ENCODE measurements at places on chromosomes 7 and 10. TPM values are rescaled to one million over a fixed set of nuclear protein-coding genes. Genes with fewer than 3 reads are reported as not detected.

The JCAD gene
- 0.19 TPM for total RNA-seq

DNA sequence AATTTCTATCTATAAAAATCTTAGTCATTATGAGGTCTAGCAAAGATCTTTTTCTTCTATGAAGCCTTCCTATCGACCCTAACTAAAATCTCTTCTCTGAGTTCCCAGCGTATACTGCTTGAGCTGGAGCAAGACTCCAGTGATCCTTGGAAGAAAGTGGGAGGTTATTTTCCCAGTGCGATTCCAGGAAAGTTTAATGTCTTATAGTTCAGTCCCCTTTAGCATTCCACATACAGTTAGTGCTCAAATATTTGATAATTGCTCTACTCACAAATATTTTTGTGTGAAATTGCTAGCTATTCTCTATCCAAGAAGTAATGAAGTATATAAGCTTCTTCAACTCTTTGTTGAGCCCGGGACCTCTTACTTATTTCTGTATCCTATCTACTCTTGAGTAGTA lies 47.7 kb downstream of the ZEB1 start:
- no peak for DNase-seq

DNA sequence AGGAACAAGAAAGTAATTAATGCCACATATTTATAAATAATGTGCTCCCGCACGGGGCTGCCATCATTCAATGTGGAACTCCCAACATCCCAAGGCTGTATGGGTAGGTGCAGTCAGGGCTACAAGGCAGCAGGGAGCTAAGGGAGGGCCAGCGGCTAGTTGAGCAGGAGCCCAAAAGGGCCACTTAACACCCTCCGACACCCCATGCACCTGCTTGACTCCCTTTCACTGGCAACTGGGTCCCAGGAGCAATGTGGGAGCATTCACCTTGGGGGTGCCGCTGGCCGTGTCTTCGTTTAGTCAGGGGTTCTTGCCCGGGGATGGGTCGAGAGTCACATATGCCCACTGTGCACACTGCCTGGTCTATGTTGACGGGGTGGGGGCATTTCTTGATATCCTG lies 27.9 kb downstream of the SCART1 start:
- DNase-seq = peak; percentile 32

GRCh38 chr7:129739427-129739826 lies 127.9 kb downstream of the NRF1 start:
- DNase-seq = no peak

DNA sequence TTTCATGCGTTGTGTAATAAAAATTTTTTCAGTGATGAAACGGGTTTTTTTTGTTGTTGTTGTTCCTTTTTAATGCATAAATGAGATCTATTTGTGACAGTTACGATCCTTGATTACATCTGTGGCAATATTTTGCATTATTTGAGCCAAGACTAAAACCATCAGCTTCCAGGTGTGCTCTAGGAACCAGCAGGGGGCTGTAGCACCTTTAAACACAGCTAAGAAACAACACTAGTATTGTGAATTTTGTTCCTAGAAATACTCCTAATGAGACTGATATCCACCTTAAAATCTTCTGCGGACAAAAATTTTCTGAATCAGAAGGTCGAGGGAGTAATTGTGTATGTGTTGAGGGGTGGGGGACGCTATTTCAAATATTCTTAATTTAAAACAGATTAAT lies 52.6 kb downstream of the FGFBP3 start:
- no peak for DNase-seq

GRCh38 chr7:81705206-81705605 lies 64.6 kb downstream of the HGF start:
- no peak for DNase-seq

DNA sequence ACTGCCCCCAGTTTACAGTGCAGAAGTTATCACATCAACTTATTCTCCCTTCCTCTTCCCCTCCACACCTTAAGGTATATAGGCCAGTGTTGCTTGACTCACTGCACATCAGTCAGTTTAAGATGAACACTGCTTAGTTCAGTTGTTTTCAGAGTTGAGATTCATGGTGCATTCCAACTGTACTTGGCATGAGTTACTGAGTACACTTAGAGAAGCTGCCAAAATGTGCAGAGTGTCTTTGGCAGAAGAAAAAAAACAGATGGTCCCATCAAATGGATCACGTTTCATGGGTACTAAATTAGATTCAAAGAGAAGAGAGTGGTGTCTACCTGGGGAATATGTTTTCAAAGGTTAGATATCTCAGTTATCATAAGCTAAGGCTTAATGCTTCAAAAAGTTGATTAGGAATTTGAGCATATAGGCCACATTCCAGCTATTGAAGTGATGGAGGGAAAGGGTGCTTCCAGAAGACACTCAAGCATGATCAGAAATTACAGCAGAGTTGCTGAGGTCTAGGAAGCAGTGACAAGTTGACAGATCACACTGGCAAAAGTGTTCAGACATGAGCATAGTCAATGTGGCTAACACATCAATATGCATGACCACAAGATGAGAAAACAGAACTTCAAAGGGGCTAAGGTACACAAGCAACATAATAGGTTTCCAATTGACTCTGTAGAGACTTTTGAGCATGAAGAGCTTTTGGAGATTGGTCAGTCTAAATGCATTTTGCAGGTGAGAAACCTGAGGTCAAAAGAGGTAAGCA lies 579.2 kb upstream of the CELF2 start:
- no peak for DNase-seq

The MBL2 gene
- total RNA-seq = not detected

- DNase-seq = no peak
Measured at GRCh38 chr10:125783957-125784356, 8.3 kb upstream of the MMP21 start.

DNA sequence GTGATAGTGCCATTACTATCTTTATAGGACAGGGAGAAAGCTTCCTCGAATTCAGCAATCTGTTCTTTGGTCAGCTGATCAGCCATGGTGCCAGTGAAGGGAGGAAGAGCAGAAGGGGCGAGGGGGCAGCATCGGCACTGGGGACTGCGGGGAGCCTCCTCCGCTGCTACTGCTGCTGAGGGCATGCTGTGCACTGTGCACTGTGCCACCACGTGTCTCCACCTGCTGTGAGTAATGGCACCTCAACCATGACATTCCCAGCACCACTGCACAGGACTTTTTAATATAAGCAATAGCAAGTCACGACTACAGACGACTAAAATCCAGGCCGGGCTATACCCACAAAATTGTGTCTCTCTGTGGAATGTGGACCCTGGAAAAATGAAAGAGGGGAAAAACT lies 105.0 kb upstream of the LANCL2 start:
- DNase-seq = no peak

The CDC14C gene
- not detected for total RNA-seq

DNA sequence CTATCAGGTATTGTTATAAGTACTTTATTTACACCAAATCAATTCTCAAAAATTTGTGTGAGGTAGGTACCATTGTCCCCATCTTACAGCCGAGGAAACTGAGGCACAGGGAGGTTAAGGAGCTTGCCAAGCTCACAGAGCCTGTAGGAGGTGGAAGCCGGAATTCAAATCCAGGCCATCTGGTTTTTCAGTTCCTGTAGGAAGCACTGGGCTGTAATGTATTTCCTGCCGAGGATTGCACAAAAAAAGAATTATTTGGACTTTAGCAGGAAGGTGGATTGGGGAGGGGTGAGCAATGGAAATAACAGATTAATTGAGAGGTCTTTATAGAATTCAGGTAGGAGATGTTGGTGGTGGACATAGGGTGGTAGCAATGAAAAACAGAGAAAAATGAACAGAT lies 315.3 kb upstream of the AUTS2 start:
- DNase-seq = no peak

The PRF1 gene
- total RNA-seq = 76.5 TPM

- no peak for DNase-seq
Measured at GRCh38 chr7:95508780-95509179, 23.0 kb downstream of the ASB4 start.

- DNase-seq = peak; percentile 91
Measured at GRCh38 chr10:127906548-127907377, at the start of gene PTPRE. Gene PTPRE, plus strand, starts transcription at chr10:127907103. Its CDS starts 133,779 bp downstream, at chr10:128040882.

The C7orf57 gene
- total RNA-seq = 0.14 TPM

GRCh38 chr7:104414216-104414615 lies 85.8 kb downstream of the LHFPL3 start:
- no peak for DNase-seq

GRCh38 chr7:6260291-6261187 lies 11.9 kb downstream of the CYTH3 start:
- DNase-seq = no peak

- no peak for DNase-seq
Measured at GRCh38 chr7:129450295-129450694, 16.1 kb downstream of the STRIP2 start.

- DNase-seq = no peak
Measured at GRCh38 chr7:41624818-41625217, 78.1 kb downstream of the INHBA start.

DNA sequence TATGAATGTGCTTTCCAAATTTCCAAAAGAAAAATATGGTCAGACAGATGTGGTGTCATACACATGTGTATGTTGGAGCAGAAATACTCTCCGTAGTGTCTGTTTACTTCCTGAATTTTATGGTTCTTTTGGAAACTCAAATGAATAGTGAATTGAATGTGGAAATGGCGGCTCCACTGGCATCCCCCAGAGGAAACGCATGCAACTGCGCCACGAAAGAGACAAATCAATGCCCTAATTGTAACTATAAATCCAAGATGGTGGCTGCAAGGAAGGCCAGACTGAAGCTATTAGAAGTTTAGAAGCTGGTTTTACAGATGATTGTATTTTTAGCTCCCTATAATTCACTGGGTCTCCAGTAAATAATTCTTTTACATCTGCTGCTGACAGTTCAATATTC lies 246.7 kb downstream of the FGFR2 start:
- DNase-seq = no peak

DNA sequence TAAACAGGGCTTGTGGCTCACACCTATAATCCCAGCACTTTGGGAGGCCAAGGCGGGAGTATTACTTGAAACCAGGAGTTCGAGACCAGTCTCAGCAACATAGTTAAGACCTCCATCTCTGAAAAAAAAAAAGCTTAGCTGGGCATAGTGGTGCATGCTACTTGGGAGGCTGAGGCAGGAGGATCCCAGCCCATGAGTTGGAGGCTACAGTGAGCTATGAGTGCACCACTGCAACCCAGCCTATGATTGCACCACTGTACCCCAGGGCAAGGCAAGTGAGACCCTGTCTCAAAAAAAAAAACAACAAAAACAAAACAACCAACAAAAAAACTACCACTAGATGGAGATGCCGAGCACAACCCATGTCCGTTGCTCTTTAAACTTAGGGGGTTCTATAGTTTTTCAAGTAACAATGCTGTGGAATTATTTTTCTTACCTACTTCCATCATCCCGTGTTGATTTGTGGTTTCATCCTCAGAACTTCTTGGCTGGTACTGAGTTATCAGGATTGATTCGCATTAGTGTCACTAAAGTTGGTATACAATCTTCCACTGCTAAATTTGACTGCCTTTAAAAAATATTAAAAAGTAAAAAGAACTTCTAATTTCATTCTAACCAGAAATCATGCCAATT lies 12.2 kb upstream of the REPIN1 start:
- peak; percentile 79 for DNase-seq

The ACSM6 gene
- total RNA-seq = not detected

The SEM1 gene
- total RNA-seq = 43.8 TPM

- DNase-seq = peak; percentile 69
Measured at GRCh38 chr10:109956454-109957091, 33.3 kb upstream of the XPNPEP1 start.

GRCh38 chr10:59374916-59375315 lies 12.6 kb upstream of the FAM13C start:
- no peak for DNase-seq

GRCh38 chr7:35351466-35351865 lies 97.6 kb upstream of the TBX20 start:
- DNase-seq = no peak

GRCh38 chr10:132109341-132110110 lies 43.8 kb downstream of the JAKMIP3 start:
- no peak for DNase-seq

DNA sequence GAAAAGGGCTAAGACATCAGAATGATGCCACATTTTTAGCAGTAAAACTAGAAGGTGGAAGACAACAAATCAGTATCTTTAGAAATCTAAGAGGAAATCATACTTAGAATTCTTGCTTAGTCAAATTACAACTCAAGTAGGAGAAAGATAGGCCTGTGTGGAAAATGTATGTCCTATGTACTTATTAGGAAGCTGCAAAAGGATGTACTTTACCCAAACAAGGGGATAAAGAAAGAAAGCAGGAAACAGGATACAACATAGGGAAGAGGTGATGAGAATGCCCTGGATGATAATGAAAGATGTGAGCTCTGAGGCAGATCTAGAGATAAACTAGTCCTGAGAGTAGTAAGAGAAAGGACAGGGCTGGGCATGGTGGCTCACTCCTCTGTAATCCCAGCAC lies 54.9 kb downstream of the RNLS start:
- no peak for DNase-seq

DNA sequence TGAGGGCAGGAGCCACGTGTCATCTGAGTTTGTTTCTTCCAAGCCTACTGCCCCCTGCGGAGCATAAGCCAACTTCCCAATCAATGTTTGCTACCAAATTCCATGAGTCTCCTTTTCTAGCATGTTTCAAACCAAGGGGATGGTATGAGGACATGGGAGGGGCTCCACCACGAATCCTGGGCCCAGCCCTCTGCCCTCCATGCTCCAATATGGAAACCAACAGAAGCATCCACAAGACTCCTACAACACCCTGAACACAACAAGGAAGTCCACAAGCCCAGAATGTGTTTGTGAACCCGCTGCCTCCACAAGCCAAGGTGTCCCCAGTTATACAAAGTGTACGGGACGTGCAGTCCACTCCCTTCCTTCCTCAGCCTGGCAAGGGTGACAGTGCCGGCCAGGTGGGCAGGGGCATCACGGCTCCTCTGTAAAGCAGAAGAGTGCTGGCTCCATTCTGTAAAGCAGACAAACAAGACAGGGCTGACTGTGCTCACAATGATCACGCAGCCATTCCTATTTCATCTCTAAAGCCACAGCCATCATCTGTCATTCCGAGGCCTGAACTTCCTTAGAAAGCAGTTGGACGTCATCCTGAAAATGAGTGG lies 466.1 kb downstream of the PTPRN2 start:
- DNase-seq = no peak

GRCh38 chr7:111855161-111855841 lies 293.0 kb upstream of the IMMP2L start:
- DNase-seq = no peak

The TFR2 gene
- total RNA-seq = 20.7 TPM

The MYPN gene
- not detected for total RNA-seq

DNA sequence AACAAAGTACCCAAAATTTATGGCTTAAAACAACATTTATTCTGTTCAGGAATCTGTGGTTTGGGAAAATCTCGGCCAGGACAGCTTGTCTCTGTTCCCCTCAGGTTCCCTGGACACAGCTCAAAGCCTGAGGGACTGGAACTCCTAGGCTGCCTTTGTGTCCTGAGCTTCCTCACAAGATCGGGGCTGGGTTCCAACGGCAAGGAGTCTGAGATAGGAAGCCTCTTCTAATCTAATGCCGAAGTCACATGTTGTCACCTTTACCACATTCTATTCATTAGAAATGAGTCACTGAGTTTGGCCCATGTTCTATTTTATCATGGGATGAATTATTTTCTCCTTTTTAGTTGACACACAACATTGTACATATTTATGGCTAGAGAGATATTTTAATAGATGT lies 80.5 kb downstream of the ANKRD26 start:
- DNase-seq = no peak

The PRLHR gene
- not detected for total RNA-seq

GRCh38 chr10:80264081-80265056 lies 25.1 kb downstream of the MAT1A start:
- no peak for DNase-seq

Measured in activated CD4-positive, alpha-beta T cell treated with anti-CD3 and anti-CD28 coated beads, Interleukin-2, amount 10 ng/mL, durations not matched to agents 24 days and 14 days (primary cell).